ENCODE measurements at places on chromosomes 2 and 18. TPM values are rescaled to one million over a fixed set of nuclear protein-coding genes. Genes with fewer than 3 reads are reported as not detected.

The DRC1 gene
- not detected for total RNA-seq

GRCh38 chr2:199602271-199602895, 144.6 kb upstream of the SATB2 start:
- H3K27ac ChIP-seq, result no peak overlapping the region
- no peaks in the 10 kb centered on the region for H3K27me3 ChIP-seq
- no peaks in the 10 kb centered on the region for H3K36me3 ChIP-seq
- no peak overlapping the region for H3K4me3 ChIP-seq
- no peak for DNase-seq

DNA sequence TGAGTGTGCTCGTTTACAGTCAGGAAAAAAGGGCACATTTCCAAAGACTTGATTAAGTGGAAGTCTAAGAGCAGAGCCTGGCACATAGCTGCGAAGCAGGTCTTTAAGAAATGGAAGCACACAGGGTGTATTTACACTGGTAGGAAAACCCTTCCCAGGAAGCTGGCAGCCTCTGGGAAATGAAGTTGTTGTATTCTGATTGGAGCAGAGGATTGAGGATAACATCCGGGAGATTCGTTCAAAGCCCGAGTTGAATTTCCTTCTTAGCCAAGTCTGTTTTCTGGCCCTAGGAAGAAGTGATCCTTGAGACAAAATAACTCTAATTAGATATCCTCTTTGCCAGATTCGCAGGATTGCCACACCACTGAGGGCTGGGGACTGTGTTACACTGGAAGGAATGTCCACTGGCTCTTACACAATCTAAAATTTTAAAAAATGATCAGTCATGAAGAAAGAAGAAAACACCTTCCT, 75.9 kb downstream of the ITGB1BP1 start:
- peaks cover 14% of the 10 kb centered on the region for H3K36me3 ChIP-seq
- no peak overlapping the region for H3K4me3 ChIP-seq
- no peaks in the 10 kb centered on the region for H3K27me3 ChIP-seq

- H3K36me3 ChIP-seq, result no peaks in the 10 kb centered on the region
- H3K4me3 ChIP-seq, result no peak overlapping the region
- H3K27ac ChIP-seq, result no peak overlapping the region
- no peak for DNase-seq
Measured at GRCh38 chr2:128291161-128291843, 27.4 kb downstream of the HS6ST1 start.

The ABCA12 gene
- total RNA-seq, result 17.2 TPM

DNA sequence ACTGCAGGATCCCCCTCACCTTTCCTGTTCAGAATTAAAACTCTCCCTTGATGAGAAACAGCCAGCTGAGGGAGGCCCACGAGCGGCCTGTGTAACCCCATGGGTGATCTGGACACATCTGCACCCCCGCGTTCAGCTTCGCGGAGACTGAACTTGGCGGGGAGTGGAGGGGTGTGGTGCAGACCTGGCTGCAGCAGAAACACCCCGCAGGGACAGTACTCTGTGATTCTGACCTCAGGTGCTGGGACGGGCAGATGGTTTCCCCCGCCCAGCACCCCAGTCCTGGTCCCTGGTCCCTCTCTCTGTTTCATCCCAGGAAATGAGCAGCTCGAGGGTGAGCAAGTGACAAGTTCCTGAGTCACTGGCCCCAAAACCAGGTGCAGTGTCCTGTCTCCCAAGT, 41.2 kb downstream of the GBX2 start:
- H3K27ac ChIP-seq, result no peak overlapping the region
- no peak overlapping the region for H3K4me3 ChIP-seq
- no peaks in the 10 kb centered on the region for H3K4me1 ChIP-seq
- no peaks in the 10 kb centered on the region for H3K36me3 ChIP-seq
- no peak for DNase-seq

DNA sequence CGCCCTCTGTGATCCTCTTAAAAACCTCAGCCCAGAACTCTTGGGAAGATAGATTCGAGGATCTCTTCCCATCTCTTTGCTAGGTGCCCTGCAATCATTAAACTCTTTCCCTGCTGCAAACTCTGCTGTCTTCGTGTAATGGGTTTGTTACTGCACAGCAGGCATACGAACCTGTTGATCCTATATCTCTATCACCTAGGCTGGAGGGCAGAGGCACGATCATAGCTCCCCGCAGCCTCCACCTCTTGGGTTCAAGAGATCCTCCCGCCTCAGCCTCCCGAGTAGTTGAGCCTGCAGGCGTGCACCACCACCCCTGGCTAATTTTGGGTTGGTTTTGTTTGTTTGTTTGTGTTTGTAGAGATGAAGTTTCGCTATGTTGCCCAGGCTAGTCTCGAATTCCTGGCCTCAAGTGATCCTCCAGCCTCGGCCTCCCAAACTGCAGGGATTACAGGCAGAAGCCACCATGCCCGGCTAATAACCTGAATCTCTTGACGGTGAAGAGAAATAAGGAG, 493 bp upstream of the BBS5 start:
- H3K36me3 ChIP-seq, result peaks cover 5% of the 10 kb centered on the region
- H3K4me3 ChIP-seq, result peak overlapping the region; percentile 58
- peaks cover 12% of the 10 kb centered on the region for H3K4me1 ChIP-seq
- no peaks in the 10 kb centered on the region for H3K27me3 ChIP-seq
- H3K27ac ChIP-seq, result peak overlapping the region; percentile 75

- no peaks in the 10 kb centered on the region for H3K4me1 ChIP-seq
- no peak for DNase-seq
- no peaks in the 10 kb centered on the region for H3K36me3 ChIP-seq
- H3K27me3 ChIP-seq, result no peaks in the 10 kb centered on the region
- H3K4me3 ChIP-seq, result no peak overlapping the region
- H3K27ac ChIP-seq, result no peak overlapping the region
Measured at GRCh38 chr18:46629361-46629760, 27.7 kb downstream of the LOXHD1 start.

GRCh38 chr2:70757966-70758365, 10.0 kb downstream of the ADD2 start:
- DNase-seq, result no peak
- H3K4me3 ChIP-seq, result no peak overlapping the region

DNA sequence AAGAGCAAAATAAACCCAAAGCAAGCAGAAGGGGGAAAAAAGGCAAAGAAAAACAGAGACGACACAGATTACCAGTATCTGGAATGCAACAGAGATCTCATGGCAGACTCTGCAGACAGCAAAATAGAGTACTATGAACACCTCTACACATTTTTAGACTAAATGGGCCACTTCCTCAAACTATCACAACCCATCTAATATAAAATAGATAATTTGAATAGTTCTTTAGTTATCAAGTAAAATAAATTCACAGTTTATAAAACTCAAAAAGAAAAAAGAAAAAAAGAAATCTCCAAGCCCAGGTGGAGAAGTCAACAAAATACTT, 16.6 kb downstream of the SESTD1 start:
- H3K36me3 ChIP-seq, result no peaks in the 10 kb centered on the region
- DNase-seq, result no peak

GRCh38 chr2:19367326-19367725, 8.9 kb upstream of the OSR1 start:
- peaks cover 4% of the 10 kb centered on the region for H3K4me1 ChIP-seq
- no peak overlapping the region for H3K4me3 ChIP-seq
- no peak for DNase-seq
- H3K36me3 ChIP-seq, result no peaks in the 10 kb centered on the region
- no peak overlapping the region for H3K27ac ChIP-seq

DNA sequence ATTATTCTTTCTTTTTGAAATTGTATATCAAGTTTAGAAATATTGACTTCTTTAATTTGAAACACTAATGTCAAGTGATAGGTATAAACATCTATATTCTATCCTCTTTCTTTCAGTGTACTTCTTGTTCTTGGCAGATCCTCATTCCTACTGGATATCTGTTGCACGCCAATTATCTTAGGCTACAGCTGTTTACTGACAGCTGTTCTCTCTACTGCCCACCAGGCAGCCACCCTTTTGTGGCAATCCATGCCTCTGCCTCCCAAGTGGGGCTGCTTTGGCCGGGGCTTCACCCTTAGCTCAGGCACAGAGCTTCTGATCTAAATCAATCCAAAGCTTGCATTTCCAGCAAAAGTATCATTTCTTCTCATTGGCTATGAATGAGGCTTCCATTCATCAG, 50.6 kb upstream of the ITSN2 start:
- H3K4me3 ChIP-seq, result no peak overlapping the region
- no peak overlapping the region for H3K27ac ChIP-seq
- no peaks in the 10 kb centered on the region for H3K4me1 ChIP-seq
- no peaks in the 10 kb centered on the region for H3K27me3 ChIP-seq

DNA sequence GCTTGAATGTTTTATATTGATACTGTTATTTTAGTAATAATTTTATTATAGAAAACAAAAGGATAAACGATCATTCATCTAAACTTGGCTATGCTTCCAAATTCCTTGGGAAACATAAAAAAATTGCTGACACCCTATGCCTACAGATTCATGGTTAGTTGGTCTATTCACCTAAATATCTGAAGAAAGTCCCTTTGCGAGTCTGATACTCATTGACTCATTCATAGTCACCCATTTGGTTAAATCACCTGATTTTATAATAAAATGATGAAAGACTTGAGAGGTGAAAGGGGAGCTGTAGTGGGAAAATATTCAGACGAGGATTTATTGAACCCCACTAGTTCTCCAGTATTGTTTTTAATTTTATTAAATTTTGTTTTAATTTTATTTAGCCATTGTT, 112.0 kb downstream of the PTPN4 start:
- no peak overlapping the region for H3K4me3 ChIP-seq
- no peak for DNase-seq
- H3K27ac ChIP-seq, result no peak overlapping the region

Measured in vagina (tissue), 2 donors.